ENCODE measurements at places on chromosomes 5 and 9. TPM values are rescaled to one million over a fixed set of nuclear protein-coding genes. Genes with fewer than 3 reads are reported as not detected.

DNA sequence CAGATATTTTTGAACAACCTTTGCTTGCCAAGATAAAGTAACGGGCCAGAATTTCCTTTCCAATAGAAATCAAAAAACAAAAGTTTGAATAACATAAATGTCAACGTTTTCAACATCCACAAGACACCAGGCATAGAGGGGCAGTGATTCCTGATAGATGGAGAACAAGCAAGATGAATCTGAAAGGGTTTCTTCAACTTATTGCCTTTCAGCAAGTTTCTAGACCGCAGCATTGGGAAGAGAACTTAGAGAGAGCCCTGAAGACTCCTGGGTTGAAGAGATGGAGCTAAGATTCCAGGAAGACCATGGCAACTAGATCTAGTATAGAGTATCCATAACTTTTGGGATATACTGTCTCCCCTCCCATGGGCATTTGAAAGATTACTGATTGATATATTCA lies 751.4 kb upstream of the CTNND2 start:
- no peak overlapping the region for H3K27ac ChIP-seq
- H3K36me3 ChIP-seq, result no peaks in the 10 kb centered on the region
- H3K4me1 ChIP-seq, result no peaks in the 10 kb centered on the region

The SURF2 gene
- 4.4 TPM for total RNA-seq

DNA sequence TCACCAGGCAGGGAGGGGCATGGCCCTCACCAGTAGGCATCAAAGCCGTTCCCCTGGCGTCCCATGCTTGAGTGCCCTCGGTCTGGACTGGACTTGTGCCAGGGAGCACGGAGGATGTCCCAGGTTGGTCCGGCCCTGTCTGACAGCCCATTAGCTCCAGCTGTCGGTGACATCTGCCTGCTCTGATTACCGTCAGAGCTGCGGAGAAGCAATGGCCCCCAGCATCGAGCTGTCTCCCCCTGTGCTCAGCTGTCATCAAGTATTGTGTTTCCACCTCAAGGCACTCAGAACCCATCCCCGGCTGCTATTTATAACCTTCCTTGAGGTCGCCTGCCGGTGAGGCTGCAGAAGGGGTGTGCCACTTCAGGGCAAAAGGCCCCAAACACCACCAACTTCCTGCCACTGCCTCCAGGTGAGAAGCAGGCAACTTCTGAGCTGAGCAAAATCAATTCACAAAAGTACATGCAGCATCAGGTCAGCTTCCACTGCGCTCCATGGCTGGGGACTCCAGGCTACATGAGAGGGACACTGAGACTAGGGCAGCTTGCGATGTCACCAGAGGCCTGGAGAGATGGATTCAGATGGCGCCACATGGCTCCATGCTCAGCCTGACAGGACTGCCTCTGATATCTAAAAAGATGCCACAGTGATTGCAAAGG lies 142.7 kb downstream of the C5orf15 start:
- H3K27ac ChIP-seq, result no peak overlapping the region
- no peak overlapping the region for H3K4me3 ChIP-seq
- H3K27me3 ChIP-seq, result no peaks in the 10 kb centered on the region
- no peak for DNase-seq
- H3K36me3 ChIP-seq, result no peaks in the 10 kb centered on the region

GRCh38 chr9:133074111-133074651 lies 12.4 kb downstream of the CEL start:
- no peaks in the 10 kb centered on the region for H3K4me1 ChIP-seq
- H3K36me3 ChIP-seq, result no peaks in the 10 kb centered on the region
- H3K27ac ChIP-seq, result no peak overlapping the region

GRCh38 chr9:128555180-128555721 lies 2.9 kb downstream of the SPTAN1 start:
- DNase-seq, result no peak
- H3K36me3 ChIP-seq, result no peaks in the 10 kb centered on the region
- peak overlapping the region; percentile 96 for H3K27ac ChIP-seq
- peaks cover 62% of the 10 kb centered on the region for H3K4me1 ChIP-seq
- H3K27me3 ChIP-seq, result no peaks in the 10 kb centered on the region
- peak overlapping the region; percentile 94 for H3K4me3 ChIP-seq

All from ascending aorta (tissue), 2 donors.